Inflammatory macrophage treated with lipopolysaccharide for 4 hours (primary cell): ENCODE measurements at places on chromosomes 1 and 21.

GRCh38 chr1:116558140-116558549 lies 12.7 kb downstream of the CD58 start:
- peak; percentile 73 for DNase-seq

DNA sequence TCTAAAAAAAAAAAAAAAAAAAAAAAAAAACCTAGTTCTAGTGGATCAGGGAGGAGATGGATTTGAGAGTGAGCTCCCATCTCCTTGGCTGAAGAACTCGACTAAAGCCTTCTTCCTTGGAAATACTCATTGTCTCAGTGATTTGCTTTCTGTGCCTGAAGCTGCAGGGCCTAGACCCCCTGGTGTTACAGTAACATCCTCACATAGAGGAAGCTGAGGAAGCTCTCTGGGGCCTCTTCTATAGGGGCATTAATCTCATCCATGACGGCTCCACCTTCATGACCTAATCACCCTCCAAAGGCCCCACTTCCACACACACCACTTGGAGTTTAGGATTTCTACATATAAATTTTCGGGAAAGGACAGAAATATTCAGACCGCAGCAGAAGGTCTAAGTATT lies 95.9 kb upstream of the ETS2 start:
- no peak for DNase-seq

GRCh38 chr1:171188388-171189266 lies 3.5 kb downstream of the FMO2 start:
- DNase-seq, result peak; percentile 52

- no peak for DNase-seq
Measured at GRCh38 chr1:213933336-213933735, 54.4 kb upstream of the PROX1 start.

DNA sequence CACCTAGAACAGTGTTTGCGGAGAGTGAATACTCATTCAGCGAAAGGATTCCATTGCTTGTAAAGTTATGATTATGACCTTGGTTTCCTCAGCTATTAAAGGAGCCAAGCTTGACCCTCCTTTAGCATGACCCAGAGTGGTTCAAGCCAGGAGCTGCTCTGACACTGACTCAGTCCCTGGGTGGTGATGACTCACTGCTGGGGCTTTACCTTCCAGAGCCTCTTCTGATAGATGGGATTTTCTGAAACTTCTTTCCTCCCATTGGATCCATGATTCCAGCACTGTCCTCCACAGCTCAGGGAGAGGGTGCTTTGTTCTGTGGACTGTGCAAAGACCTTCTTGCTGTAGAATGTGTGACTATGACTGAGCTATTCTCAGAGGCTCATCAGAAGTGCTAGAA lies 77.4 kb downstream of the S1PR1 start:
- peak; percentile 28 for DNase-seq

- no peak for DNase-seq
Measured at GRCh38 chr1:167404161-167404888, 114.0 kb downstream of the CD247 start.

GRCh38 chr1:1401457-1402010 lies 2.4 kb upstream of the CCNL2 start:
- DNase-seq, result no peak

DNA sequence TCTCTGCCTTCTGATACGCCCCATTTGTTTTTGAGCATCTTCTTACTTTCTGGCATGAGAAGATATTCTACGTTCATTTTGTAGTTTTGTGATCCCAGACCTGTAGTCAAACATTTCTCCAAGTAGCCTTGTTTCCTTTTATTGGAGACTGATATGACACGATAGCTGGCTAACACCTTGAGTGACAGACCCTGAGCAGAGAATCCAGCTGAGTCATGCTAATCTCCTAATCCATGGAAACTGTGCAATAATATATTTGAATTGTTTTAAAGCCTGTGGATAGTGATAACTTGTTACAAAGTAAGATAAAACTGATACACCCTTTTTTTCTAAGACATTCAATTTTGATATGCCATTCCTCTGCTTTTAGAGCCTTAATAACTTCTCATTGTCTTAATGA lies 1.2 kb upstream of the IFI44L start:
- DNase-seq, result no peak

GRCh38 chr1:203126151-203126865 lies 1.2 kb upstream of the ADORA1 start:
- peak; percentile 74 for DNase-seq

DNA sequence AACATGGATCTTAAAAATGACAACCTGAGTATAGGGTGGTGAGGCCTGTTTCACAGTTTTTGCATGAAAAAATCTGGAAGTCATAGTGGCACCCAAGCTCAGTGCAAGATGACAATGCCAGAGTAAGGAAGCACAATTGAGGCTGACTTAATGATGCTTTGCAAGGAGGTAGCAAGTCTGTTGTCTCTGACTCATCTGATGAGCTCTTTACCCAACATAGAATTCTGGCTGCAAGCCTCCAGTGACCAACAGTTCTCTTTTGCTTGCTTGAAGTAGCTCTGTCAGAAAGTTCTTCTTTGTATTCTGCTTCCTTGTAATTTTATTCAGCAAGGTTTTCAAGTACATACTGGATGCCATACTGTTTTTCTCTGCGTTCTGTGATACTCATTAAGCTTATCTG lies 117.1 kb downstream of the FOXD2 start:
- peak; percentile 5 for DNase-seq

DNA sequence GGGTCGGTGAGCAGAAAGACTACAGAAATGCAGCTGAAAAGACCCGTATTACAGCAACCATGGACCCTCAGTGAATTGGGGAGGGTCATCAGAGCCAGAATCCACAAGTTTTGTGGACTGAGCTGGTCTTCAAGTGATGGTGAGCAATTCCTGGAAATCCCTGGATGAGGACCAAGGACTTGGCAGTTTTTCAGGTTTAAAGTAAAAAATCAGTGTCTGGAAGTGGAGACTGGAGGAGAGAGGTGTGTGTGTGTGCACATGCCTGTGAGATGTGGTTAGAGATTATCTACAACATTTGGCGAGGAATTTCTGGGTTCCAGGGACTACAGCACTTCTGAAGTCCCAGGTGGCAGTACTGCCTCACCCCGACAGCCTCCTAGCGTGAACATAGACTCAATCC lies 56.4 kb downstream of the KIRREL1 start:
- no peak for DNase-seq

- DNase-seq, result no peak
Measured at GRCh38 chr1:9586147-9586766, 2.5 kb upstream of the TMEM201 start.

DNA sequence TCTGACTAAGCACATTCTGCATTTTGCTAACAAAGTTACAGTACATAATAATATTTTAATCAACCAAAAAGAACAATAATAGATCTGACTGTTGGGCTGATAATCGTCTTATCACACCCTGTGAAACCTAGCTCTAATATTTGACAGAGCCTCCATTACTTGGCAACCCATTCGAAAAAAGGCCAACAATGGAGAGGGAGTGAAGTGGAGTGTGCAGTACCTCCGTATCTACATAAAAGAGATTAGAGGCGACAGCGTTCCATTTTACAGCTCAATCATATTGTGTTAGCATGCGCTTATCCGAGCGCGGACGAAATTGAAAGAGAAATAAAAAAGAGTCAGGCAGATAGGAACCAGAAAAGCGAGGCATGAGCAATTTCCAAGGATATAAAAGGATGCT lies 137.3 kb upstream of the USH2A start:
- no peak for DNase-seq

GRCh38 chr1:58611861-58612385 lies 34.9 kb upstream of the TACSTD2 start:
- peak; percentile 60 for DNase-seq

GRCh38 chr1:9472386-9473031 lies 66.8 kb upstream of the SLC25A33 start:
- DNase-seq, result no peak

- peak; percentile 31 for DNase-seq
Measured at GRCh38 chr1:222290866-222291265, 257.0 kb downstream of the HHIPL2 start.

DNA sequence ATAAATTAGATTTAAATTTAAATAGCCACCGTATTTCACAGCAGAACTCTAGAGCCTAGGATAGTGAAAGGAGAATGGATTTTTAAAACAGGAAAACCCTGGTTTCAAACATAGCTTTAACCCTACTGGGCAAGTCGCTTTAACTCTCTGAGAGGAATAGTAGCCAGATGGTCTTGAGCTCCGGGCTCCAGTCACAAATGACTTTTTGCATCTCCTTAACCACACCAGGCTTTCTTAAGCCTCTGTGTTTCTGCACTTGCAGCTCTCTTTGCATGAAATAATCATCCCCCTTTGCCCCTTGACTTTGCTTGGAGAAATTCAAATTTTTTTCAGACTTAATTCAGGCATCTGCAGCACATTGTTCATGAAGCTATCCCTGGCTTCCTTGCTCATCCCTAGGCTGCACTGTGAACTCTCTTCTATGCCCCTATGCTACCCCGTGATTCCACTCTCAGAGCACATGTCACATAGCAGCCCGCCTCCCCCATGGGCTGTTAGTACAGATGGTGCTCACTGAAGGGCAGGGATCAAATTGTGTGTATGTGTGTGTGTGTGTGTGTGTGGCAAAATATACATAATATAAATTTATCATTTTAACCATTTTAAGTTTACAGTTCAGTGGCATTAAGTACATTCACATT lies 68.8 kb upstream of the DAB1 start:
- no peak for DNase-seq

- DNase-seq, result no peak
Measured at GRCh38 chr1:154556422-154556821, 2.0 kb downstream of the UBE2Q1 start.

DNA sequence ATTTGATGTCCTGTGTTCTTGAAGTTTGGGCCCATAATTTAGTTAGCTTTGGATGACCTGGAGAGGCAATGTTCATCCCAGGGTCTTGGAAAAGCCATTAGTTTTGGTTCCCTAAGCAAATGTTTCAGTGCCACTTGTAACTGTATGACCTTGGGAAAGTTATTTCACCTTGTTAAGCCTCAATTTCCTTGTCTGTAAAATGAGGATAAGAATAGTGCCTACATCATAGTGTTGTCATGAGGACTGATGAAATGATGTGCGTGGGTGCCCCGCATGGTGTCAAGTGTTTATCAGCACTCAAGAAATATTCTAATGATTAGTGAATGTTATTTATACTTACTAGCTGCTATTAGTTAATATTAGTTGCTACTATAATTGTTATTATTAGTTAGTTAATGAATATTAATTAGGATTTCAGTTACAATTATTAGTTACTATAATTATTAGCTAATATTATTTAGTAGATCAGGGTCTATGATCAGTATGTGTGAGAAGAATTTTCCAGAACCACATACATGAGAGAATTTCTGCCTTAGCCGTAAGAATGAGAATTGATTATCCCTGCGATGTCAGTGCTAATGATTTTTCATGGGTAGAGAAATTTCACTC lies 1.9 kb downstream of the SH3BGR start:
- DNase-seq, result no peak

DNA sequence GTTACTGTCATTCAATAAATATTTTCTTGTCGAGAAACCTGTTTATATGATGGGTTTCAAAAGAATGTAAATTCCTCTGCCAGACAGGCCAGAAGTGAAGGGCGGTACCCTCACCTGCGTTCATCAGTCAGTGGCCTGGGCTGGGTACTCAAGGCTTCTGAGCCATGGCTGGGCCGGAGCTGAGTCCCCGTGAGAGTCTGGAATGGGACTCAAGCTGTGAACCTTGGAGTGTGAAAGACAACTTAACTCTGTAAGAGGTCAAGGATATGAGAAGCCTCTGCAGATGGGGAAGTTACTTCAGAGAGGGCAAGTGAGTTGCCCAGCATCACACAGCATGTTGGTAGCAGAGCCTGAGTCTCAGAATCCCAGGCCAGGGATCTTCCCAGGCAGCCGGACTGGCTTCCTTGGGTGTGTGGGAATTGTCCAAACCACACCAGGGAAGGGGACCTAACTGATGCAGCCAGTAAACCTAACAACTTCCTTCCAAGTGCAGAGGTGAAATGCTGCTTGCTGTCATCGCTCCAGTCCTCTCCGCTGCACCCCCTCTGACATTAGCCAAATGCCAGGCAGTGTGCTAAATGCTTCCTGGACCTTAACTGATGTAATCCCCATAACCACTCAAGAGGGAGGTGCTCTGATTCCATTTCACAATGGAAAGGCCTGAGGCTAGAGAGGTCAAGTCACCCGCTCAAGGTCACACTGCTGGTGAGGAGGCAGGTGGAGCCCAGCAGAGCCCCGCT lies 4.8 kb downstream of the DISP3 start:
- DNase-seq, result no peak

GRCh38 chr1:163870666-163871065 lies 548.9 kb downstream of the NUF2 start:
- DNase-seq, result no peak

GRCh38 chr1:52556641-52557360 lies 3.9 kb upstream of the TUT4 start:
- no peak for DNase-seq

DNA sequence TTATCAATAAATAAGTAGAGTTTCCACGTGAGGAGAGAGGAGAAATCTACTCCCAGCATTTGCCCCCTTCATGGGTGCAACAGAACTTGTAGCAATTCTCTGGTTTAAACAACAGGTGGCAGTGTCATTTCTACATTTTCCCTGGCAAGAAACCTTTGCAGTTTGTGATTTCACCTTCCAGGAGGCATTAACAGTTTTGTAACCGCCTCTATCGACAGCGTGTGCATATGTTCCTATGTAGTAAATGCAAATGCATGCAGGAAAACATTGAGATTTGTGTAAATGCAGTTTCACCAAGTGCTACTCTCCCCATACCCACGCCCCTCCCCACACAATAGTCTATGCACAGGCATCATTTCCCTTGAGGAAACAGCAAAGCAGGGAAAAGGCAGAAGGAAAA lies 494.7 kb downstream of the SMYD3 start:
- peak; percentile 36 for DNase-seq

GRCh38 chr1:2250721-2251281 lies 22.7 kb downstream of the SKI start:
- no peak for DNase-seq

DNA sequence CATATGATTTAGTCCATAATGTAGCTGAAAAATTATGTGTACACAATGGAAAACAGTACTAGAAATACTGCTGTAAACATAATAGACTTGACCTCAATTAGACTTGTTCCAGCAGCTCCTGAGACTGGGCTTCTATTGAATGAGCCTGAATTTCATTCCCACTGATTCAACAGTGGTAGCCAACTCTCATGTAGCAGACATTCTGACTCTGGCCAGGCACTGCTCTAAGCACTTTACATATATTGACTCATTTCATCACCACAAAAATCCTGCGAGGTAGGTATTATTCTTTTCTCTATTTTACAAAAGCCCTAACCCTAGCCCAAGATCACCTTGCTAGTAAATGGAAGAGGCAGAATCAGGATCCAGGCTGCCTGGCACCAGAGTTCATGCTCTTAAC lies 12.8 kb upstream of the CTSS start:
- no peak for DNase-seq

- DNase-seq, result no peak
Measured at GRCh38 chr1:41589395-41589794, 104.9 kb upstream of the EDN2 start.

- no peak for DNase-seq
Measured at GRCh38 chr1:36298640-36299039, 7.5 kb upstream of the SH3D21 start.

GRCh38 chr21:41668051-41668541 lies 98.8 kb downstream of the RIPK4 start:
- DNase-seq, result no peak
